ENCODE measurements at places on chromosomes 7 and 10.

DNA sequence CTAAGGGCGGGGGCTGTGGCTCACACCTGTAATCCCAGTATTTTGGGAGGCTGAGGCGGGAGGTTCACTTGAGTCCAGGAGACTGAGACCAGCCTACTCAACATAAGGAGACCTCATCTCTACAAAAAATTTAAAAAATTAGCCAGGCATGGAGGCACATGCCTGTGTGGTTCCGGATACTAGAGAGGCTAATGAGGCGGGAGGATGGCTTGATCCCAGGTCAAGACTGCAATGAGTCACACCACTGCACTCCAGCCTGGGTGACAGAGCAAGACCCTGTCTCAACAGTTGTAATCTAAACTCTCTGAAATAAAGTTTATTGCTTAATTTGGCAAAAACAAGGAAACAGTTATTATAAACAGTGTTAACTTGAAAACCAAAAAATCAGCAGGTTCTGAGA, 123.3 kb downstream of the USP6NL start:
- no peak overlapping the region for H3K27ac ChIP-seq
- no peaks in the 10 kb centered on the region for H3K27me3 ChIP-seq
- DNase-seq = no peak

- no peak for DNase-seq
- no peaks in the 10 kb centered on the region for H3K4me1 ChIP-seq
- H3K27me3 ChIP-seq = no peaks in the 10 kb centered on the region
- H3K27ac ChIP-seq = no peak overlapping the region
Measured at GRCh38 chr7:15681186-15681585, 5.3 kb downstream of the MEOX2 start.

- no peak for DNase-seq
- no peaks in the 10 kb centered on the region for H3K27me3 ChIP-seq
- no peak overlapping the region for H3K4me3 ChIP-seq
- H3K27ac ChIP-seq = no peak overlapping the region
- H3K4me1 ChIP-seq = no peaks in the 10 kb centered on the region
- no peaks in the 10 kb centered on the region for H3K36me3 ChIP-seq
Measured at GRCh38 chr10:59243611-59244195, 67.3 kb downstream of the PHYHIPL start.

DNA sequence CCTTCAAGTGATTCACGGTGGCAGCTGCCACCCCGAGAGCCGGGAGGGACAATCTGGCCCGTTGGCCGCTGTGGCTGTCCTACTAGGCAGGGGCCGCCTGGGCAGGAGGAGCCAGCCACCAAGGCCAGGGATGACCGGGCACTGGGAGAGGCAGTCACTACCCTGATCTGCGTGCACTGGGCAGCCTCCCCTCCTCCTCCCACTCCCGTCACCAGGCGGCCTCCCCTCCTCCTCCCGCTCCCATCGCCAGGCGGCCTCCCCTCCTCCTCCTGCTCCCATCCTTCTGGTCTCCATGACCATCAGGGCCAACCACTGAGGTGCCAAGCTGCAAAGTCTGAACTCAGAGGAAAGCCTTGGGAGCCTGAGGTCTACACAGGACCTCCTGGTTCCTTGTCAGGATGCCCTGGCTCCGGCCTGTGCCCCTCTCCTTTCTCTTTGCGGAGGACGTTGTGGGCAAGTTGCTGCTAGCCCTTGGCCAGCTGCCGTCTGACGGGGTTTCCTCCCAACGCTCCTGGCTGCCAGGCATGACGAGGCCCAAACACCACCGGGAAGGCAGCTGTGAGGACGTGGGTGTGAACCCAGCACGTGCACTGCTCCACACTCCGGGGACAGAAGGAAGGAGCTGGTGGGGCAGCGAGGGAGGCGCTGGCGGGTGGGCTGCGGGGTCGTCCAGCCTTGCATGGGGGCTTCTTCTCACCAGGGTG, 131.1 kb downstream of the WDR37 start:
- H3K27me3 ChIP-seq = no peaks in the 10 kb centered on the region
- no peak for DNase-seq
- H3K4me1 ChIP-seq = no peaks in the 10 kb centered on the region
- no peak overlapping the region for H3K27ac ChIP-seq
- no peak overlapping the region for H3K4me3 ChIP-seq

DNA sequence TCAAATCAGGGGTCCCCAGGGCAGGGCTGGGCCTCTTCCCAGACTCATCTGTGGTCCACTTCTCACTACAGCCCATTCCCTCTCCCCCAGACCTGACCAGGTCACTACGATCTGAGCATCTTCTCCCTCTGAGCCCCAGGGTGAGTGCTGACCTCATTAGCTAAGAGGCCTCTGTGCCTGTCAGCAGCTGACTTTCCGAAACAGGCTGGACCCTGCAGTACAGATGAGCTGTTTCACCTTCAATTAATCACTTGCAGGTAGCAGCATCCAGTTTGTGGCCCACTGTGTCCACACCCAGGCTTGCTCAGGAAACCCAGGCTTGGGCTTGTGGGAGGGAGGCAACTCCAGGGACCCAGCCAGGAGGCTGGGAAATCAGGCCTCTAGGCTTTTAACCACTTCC, 24.3 kb downstream of the SRRM3 start:
- DNase-seq = no peak
- no peak overlapping the region for H3K27ac ChIP-seq
- H3K27me3 ChIP-seq = peaks cover 4% of the 10 kb centered on the region
- no peaks in the 10 kb centered on the region for H3K4me1 ChIP-seq

GRCh38 chr10:75532253-75532924, 101.0 kb downstream of the LRMDA start:
- H3K4me3 ChIP-seq = no peak overlapping the region
- H3K36me3 ChIP-seq = no peaks in the 10 kb centered on the region
- no peaks in the 10 kb centered on the region for H3K27me3 ChIP-seq
- no peaks in the 10 kb centered on the region for H3K4me1 ChIP-seq
- no peak for DNase-seq

DNA sequence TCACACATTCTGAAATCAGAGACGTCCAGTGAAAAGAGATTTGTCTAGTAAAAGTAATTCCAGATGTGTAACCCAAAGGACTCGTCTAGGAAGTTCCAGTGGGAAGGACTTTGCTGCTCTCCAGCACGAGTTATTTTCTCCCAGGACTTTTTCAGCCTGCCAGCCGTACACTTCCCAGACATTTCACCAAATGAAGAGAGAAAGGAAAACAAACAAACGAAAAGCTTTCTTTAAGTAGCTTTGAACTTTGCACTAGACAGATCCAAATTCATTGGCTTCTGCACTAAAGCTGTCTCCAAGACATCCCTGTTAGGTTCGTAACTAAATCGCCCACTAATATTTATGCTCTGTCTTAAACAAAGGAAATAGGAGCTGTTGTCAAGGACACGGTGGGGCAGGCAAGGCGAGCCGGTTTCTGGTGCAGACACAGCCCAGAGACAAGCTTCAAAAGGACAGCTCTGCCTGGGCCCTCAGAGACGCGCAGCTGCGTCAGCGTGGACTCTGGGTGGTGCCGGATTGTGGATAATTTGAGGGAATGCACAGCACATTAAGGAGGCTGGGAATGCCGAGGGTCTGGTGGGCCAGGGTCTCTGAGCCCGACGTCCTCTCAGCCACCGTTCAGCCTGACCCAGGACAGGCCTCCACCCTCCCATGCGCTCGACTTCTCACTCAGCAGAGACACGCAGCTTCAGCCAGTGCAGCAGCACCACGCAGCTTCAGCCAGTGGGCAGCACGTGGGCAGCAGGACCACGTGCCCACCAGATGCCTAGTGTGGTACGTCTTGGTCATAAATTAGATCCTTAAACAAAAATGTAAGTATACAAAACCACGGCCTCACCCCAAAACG, 64.1 kb upstream of the INSIG1 start:
- no peak overlapping the region for H3K27ac ChIP-seq
- H3K36me3 ChIP-seq = no peaks in the 10 kb centered on the region
- H3K4me3 ChIP-seq = no peak overlapping the region
- H3K4me1 ChIP-seq = no peaks in the 10 kb centered on the region
- no peak for DNase-seq
- H3K27me3 ChIP-seq = no peaks in the 10 kb centered on the region

- H3K27ac ChIP-seq = no peak overlapping the region
- no peaks in the 10 kb centered on the region for H3K36me3 ChIP-seq
- no peaks in the 10 kb centered on the region for H3K4me1 ChIP-seq
- no peak overlapping the region for H3K4me3 ChIP-seq
- no peak for DNase-seq
- H3K27me3 ChIP-seq = no peaks in the 10 kb centered on the region
Measured at GRCh38 chr10:100327007-100327717, 2.9 kb downstream of the PKD2L1 start.

- no peak for DNase-seq
- H3K4me1 ChIP-seq = no peaks in the 10 kb centered on the region
- no peaks in the 10 kb centered on the region for H3K36me3 ChIP-seq
- no peak overlapping the region for H3K4me3 ChIP-seq
Measured at GRCh38 chr10:88232983-88233543, 350.1 kb downstream of the RNLS start.

GRCh38 chr10:101123085-101123814, 7.8 kb upstream of the TLX1 start:
- H3K4me3 ChIP-seq = no peak overlapping the region
- peaks cover 22% of the 10 kb centered on the region for H3K4me1 ChIP-seq
- DNase-seq = no peak
- H3K27me3 ChIP-seq = peaks cover 58% of the 10 kb centered on the region

- no peak for DNase-seq
- no peaks in the 10 kb centered on the region for H3K27me3 ChIP-seq
- H3K27ac ChIP-seq = no peak overlapping the region
- no peaks in the 10 kb centered on the region for H3K4me1 ChIP-seq
- H3K36me3 ChIP-seq = peaks cover 21% of the 10 kb centered on the region
Measured at GRCh38 chr7:67019562-67020390, 23.1 kb downstream of the TYW1 start.

- no peaks in the 10 kb centered on the region for H3K4me1 ChIP-seq
- no peaks in the 10 kb centered on the region for H3K27me3 ChIP-seq
- no peaks in the 10 kb centered on the region for H3K36me3 ChIP-seq
Measured at GRCh38 chr7:44505595-44505994, 15.1 kb upstream of the NUDCD3 start.

DNA sequence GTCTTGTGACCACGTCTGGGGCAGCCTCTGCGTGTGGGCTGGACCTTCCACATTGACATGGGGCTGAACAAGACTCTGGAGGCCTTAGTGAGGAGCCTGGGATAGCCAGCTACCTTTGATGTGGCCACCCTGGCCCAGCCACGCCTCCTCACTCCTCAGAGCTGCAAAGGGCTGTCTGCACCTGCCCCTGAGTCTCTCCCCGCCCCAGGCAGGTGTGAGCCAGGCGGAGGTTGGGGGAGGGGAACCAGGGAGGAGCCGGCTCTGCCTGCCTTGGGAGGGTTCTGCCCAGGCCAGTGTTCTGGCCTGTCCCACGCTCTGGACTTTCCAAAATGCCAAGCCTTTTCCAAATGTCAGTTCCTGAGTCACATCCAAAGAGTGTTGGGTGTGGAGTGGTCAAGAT, 72.2 kb downstream of the GTF2IRD1 start:
- H3K27ac ChIP-seq = no peak overlapping the region
- H3K27me3 ChIP-seq = no peaks in the 10 kb centered on the region
- no peaks in the 10 kb centered on the region for H3K36me3 ChIP-seq
- no peaks in the 10 kb centered on the region for H3K4me1 ChIP-seq
- no peak for DNase-seq

- H3K36me3 ChIP-seq = no peaks in the 10 kb centered on the region
- H3K27ac ChIP-seq = peak overlapping the region; percentile 80
- peak overlapping the region; percentile 47 for H3K4me3 ChIP-seq
- peak; percentile 87 for DNase-seq
Measured at GRCh38 chr10:110864662-110865140, 7.0 kb upstream of the PDCD4 start.

DNA sequence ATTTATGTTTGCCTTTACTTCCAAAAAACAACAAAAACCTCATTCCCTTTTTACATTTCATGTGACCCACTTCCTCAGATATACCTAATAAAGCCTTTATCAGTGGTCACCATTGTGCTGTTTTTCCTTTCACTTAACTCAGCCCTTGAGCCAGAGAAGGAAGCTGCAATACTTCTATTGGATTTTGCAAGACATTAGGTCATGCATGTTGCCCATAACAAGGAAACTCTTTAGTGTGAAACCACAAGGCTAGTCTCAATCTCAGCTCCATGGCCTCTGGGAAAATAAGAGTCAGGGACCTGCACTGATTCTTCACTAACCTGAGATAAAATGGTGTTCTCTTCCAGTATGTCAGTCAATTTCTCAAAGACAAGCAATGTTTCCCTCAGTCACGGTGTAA, 27.8 kb downstream of the STEAP4 start:
- no peaks in the 10 kb centered on the region for H3K4me1 ChIP-seq
- H3K4me3 ChIP-seq = no peak overlapping the region
- DNase-seq = no peak
- H3K36me3 ChIP-seq = no peaks in the 10 kb centered on the region

DNA sequence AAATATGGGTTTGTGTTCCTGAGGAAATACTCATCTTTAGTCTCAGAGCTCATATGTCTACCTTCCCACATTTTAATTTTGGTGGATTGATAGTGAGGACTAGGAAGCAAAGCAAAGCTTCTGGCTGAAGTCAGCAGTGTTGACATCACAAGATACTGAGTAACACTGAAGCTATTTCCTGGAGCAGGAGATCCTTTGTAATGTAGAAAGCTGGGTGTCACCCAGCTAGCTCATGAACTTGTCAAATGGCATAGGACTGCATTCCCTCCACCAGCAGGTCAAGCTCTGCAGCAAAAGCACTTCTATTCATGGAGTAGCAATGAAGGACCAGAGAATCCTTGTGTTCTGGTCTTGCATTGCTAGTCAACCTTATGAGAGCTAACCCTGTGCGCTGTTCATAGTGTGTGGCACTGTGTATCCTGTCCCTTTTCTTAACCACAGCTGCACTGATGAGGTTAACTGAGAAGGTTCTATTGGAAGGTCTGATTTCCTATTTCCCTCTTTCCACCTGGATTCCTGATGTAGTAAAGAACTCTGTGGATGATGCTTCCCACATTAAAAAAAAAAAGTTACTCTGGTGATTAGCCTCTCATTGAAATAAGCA, 94.8 kb upstream of the ZNF804B start:
- H3K4me3 ChIP-seq = no peak overlapping the region
- no peaks in the 10 kb centered on the region for H3K4me1 ChIP-seq
- H3K36me3 ChIP-seq = no peaks in the 10 kb centered on the region

DNA sequence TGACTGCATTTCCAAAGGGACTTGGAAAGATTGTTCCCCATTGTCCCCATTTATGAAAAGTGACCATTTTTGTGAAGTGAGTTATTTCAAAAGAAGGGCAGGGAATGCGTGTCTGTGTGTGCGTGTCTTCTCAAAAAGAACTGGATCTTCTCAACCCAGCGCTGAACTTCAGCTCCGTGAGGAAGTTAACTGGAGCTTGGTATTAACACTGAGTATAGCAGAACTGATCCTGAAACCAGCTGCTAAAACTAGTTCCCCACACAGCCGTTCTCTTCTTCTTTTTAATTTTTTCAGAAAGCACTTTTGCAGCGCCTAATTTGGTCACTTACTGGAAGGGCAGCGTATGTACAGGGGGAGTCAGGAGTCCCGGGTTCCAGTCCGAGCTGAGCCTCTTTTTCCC, 45.8 kb upstream of the PLEKHA1 start:
- H3K36me3 ChIP-seq = no peaks in the 10 kb centered on the region
- no peaks in the 10 kb centered on the region for H3K4me1 ChIP-seq
- H3K27ac ChIP-seq = no peak overlapping the region
- no peaks in the 10 kb centered on the region for H3K27me3 ChIP-seq

Data from CD8-positive, alpha-beta memory T cell (primary cell).